Cerebellar nuclear complex (tissue), 1 donor: ENCODE measurements at places on chromosomes 11 and 22.

GRCh38 chr11:62399172-62399877 is 19.5 kb upstream of the SCGB1A1 start:
- DNase-seq, result no peak

- no peak for DNase-seq
Observed at GRCh38 chr22:26825960-26826935, 168.9 kb downstream of the MIAT start.

DNA sequence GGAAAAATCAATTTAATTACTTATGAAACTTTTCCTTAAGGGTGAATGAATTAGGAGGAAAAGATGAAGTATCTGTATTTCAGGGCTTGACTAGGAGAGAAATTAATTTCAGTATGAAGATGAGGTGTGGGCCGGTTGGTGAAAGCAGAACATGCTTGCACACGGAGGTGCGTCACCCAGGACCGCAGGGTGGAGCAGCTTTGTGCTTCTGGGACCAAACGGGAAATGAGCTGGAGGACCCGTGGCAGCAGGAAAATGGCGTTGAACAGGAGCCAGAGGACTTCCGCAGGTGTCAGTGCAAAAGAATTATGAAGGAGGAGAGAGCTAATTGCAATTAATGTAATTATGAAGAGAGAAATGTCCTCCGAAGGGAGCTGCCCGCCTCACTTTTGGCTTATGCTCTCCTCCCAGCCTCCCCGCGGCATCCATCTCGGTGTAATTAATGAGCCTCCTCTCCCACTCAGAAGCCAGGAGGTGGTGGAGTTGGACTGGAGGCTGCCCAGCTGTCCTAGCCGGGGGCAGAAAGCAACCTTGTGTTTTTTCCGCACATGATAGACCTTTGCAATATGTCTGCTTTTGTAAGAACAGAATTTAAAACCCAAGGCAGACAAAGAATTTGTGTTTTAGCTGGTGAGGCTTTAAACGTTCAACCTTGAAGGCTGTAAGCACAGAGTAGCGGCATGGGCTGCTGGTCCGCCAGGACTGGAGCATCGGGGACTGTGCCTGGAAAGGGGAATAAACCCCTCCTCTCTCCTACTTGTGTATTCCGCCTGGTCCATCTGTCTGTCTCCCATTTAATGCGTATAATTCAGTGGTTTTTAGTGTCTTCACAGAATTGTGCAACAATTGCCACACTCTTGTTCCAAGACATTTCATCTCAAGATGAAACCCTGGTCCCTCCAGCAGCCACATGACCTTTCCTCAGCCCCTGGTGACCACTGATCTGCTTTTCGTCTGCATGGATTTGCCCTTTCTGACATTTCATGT is 180.6 kb downstream of the TBC1D22A start:
- no peak for DNase-seq

GRCh38 chr11:24324211-24324610 is 172.6 kb upstream of the LUZP2 start:
- DNase-seq, result no peak

DNA sequence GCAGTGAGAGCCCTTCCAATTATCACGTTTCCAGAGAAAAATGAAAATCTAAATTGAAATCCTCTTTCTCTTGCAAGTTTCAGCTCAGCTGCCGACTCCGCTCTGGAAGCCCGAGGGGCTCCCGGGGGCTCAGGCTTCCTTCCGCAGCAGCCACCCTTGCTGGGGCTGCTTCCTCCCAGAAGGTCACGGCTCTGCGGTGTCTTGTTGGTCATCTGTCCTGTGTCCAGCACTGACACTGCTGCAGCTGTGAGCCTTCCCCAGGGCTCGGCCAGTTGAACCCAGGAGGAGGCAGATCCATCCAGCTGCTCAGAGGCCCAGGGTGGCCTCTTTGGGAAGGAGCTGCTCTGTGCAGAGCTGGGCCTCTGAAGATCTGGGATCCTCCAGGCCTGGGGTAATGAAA is 1337.2 kb downstream of the TBC1D22A start:
- DNase-seq, result no peak

GRCh38 chr11:34970480-34970879 is 54.1 kb downstream of the PDHX start:
- DNase-seq, result no peak
